ENCODE measurements at places on chromosomes 1 and 21.

DNA sequence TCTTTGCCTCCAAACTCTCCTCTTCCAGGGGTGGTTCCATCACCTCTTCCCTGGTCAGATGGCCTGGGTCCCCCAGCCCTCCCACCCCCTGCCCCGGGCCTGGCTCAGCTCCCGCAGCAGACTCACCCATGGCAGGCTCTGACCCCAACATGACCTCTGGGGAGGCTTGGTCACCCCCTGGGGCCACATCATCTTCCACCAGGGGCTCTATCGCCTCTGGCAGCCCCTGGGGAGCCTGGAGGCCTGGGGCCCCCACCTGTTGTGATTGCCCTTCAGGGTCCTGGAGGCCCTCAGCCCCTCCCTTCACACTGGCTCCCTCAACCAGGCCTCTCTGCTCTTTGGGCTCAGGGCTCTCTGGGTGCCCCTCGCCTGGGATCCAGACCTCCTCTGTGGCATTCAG, 6.4 kb downstream of the NES start:
- DNase-seq: no peak

DNA sequence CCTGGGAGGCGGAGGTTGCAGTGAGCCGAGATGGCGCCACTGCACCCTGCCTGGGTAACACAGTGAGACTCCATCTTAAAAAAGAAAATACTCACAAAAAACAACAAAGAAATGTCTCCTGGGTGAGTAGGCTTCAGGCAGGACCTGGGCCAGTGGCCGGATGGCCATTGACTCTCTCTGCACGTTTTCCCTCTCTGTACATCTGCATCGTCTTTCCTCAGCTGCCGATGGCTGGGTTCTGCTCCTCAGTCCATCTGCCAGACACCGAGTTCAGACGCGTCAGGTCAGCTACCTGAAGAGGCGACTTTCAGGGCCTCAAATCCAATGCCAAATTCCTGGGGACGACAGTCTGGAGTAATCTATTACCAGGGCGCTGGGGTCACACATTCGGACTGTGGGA, 199.3 kb downstream of the CAMTA1 start:
- no peak for DNase-seq

DNA sequence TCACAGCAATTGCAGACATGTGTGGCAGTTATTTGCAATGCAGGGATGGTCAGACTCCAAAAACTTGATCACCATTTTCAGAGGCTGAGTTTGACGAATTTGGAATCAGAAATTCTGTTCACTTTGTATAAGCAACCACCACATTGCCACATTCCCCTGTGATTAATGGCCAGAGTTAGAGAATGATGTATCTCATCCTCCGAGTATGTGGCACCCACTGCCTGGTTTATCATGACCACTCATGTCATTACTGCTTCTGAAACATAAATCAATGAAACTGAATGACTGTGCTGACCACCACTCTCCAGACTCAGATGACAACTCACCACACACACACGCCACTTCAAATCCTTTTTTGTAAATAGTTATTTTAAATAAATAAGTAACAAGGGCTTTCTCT, 66.6 kb upstream of the CACHD1 start:
- DNase-seq: no peak

- no peak for DNase-seq
Measured at GRCh38 chr1:167344112-167344511, 123.4 kb downstream of the POU2F1 start.

- DNase-seq: no peak
Measured at GRCh38 chr21:37207441-37208009, 59.6 kb downstream of the VPS26C start.

- DNase-seq: no peak
Measured at GRCh38 chr1:56688522-56689026, 43.5 kb downstream of the PRKAA2 start.

DNA sequence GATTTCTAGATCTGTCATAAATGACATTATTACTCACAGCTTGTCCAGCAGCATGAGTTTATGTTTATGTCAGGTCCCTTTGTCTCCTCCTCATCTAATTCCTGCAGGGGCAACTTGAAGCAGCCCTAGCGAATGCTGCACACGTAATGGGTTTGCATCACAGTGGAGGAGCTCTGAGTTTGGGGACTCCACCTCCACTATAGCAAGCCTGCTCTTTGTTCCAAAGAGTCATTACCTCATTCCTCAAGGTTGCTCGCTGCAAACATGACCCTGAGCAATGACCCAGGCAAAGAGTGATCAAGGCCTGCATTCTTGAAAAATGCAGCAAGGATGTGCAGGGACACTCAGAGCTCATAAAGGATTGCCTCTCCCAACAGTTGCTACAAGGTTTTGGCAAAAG, 261.9 kb downstream of the HHIPL2 start:
- DNase-seq: no peak

DNA sequence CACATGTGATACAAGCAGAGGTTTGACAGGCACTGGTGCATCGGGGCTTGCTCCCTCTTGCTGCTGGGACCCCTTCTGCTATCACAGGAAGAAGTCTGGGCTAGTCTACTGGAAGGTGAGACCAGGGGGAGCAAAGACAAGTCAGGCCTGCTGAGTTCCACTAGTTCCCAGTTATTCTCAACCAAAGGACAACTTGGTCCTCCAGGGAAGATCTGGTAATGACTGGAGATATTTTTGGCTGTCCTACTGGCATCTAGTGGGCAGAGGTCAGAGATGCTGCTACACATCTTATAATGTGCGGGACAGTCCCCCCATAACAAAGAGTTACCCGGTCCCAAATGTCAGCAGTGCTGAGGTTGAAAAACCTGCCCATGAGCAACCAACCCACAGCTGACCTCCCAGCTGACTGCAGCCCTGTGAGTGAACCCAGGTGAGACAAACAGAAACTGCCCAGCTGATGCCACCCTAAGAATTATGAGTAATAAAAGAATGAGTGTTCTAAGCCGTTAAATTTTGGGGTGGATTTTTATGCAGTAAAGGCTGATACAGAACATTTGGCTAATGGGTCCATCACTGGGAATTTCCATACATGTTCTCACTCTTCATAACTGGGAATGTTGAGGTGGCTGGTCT, 71.6 kb downstream of the NENF start:
- DNase-seq: no peak

- no peak for DNase-seq
Measured at GRCh38 chr1:53541761-53542550, 82.8 kb downstream of the DMRTB1 start.

DNA sequence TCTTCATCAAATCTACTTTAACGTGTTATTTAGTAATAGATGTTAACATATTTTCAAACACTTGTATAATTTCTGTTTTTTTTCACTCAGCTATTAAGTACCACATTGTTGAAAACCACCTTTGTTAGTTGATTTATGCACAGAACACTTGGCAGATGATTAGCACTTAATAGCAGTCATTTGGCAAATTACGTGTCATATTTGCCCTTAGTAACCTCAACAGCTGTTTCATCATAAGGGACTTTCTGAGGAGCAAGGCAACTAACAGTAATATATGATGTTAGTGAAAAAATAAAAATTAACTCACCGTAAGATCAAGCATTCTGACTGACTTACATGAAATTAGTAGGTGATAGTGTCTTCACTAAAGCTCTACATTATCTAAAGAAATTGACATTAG, 186.4 kb downstream of the HMCN1 start:
- no peak for DNase-seq

- DNase-seq: no peak
Measured at GRCh38 chr1:3029991-3030662, 8.9 kb downstream of the ACTRT2 start.

DNA sequence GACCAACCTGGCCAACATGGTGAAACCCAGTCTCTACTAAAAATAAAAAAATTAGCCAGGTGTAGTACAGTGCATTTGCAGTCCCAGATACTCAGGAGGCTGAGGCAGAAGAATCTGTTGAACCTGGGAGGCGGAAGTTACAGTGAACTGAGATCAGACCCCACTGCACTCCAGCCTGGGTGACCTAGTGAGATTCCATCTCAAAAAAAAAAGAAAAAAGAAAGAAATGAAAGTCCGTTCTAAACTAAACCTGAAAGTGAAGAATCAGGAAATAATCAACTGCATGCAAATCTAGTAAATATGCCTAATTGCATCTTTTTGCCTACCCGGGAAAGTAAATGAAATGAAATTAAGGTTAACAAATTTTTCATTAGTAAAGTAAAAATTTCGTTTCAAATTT, 99.6 kb downstream of the ZZZ3 start:
- no peak for DNase-seq

GRCh38 chr21:45125357-45125756, 51.0 kb downstream of the ADARB1 start:
- DNase-seq: no peak

- no peak for DNase-seq
Measured at GRCh38 chr1:201882665-201883132, 6.0 kb upstream of the SHISA4 start.

DNA sequence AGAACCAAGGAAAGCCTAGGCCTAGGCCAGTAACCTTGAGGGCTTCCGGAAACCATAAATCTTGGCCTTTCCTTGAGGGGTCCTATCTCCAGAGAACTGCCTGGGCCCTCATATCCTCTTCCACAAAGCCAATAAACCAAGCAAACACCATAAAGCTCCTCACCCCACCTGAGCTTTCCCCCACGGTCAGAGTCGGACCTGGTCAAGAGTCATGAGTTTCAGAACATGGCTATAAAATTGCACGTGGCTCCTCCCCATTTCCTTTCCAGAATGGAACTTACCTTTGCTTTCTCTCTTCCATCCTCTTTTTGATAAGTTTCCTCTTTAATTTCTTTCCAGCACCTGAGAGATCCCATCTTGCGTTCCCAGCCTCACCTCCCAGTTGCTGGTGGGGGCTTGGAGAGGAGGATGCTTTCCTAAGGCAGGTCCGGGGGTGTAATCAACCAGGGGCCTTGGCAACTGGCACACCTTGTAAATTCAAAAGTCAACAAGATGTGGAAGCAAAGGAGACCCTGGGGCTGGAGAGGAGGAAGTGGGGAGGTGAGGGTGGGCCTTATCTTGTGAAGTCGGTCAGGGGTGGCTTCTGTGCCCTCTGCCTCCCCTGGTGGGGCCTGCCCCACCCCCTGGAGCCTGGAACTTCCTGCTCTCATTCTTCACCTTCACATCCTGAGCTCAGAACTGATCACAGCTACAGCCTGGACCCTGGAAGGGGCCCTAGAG, 259.9 kb downstream of the FOXD2 start:
- no peak for DNase-seq

GRCh38 chr1:96474985-96475743, 246.4 kb upstream of the PTBP2 start:
- no peak for DNase-seq

- DNase-seq: no peak
Measured at GRCh38 chr1:6258675-6259074, 2.2 kb downstream of the GPR153 start.

DNA sequence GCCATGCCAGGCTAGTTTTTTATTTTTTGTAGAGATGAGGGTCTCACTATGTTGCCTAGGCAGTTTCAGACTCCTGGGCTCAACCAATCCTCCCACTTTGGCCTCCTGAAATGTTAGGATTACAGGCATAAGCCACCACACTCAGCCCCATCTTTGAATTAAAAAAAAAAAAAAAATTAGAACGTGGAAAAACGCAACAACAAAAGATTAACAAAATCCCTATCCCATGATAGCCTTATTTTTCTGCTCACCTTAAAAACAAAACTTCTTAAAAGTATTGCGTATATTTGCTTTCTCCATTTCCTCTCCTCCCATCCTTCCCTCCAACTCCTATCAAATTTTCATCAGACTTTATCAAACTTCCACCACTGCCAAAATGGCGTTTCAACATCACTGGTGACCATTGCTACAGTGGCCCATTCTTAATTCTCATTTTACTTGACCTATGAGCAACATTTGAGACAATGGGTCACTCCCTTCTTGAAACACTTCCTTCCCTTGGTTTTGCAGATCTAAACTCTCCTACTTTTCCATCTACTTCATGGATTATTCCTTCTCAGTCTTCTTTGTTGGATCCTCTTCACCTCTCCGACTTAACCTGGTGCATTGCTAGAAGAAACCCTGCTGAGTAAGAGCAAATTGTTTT, 579 bp upstream of the ZNF684 start:
- no peak for DNase-seq

- no peak for DNase-seq
Measured at GRCh38 chr1:10171105-10171767, 39.1 kb upstream of the KIF1B start.

DNA sequence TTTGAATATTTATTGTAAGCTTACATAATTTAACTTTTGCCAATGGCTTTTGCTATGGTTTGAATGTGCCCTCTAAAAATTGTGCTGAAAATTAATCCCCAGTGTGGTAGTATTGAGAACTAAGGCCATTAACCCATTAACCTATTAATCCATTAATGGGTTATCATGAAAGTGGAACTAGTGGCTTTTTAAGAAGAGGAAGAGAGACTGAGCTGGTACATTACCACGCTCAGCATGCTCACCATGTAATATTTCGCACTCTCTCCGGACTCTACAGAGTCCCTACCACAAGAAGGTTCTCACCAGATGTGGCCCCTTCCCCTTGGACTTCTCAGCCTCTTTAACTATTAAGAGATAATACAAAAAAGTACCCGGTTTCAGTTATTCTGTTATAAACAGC, 164.4 kb upstream of the ZRANB2 start:
- DNase-seq: no peak

DNA sequence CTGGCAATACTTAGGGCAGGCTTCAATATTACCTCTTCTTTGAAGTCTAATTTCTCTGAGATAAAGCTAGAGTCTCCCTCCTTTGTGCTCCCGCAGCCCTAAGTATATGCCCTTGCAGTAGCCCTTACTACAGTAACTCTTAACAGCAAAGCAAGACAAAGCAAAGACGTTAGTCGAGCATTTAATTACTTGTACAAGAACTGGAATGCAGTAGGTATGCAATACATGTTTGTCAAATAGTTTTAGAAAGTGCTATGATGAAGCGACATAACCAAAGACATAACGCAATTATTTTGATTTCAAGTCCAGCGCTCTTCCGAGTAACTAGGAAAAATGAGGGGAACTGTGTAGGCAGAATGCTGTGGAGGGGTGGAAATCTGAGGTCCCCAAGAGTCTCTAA, 1.6 kb downstream of the P3H1 start:
- no peak for DNase-seq

DNA sequence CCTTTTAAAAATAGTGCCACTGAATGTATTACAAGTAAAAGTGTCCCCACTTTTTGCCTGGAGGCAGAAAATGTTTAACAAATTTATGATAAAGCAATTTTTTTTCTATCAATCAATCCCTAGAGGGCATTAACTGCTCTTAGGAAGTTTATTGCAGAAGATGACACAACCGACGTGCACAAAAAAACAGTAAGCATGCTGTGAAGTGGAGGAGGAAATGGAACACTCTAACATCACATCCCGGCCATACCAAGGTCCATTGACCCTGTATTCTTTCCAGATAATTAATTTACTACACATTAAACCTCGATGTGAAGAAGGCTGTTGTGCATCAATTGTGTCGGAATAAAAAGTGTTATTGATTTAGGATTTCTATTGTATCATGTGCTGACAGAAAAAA, 264.9 kb upstream of the NR5A2 start:
- DNase-seq: no peak

- no peak for DNase-seq
Measured at GRCh38 chr1:151237678-151238466, 16.7 kb upstream of the PSMD4 start.

DNA sequence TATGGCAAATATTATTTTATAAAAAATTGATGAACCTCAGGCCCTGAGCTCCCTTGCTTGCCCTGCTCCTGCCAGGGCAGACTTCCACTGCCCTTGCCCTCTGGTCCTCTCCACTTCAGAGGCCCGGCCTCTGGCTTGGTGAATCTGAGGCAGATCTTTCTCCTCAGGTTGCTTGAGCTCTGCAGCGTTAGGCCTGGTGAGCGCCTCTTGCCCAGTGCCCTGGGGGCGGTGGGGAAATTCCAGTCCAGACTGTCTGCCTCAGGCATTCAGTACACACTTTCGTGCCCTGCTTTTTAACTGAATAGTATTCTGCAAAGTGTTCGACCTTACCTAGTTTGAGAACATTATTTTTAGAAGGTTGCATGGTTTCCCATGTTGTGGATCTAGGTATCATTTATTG, 98.2 kb downstream of the PCBP3 start:
- no peak for DNase-seq
